Hematopoietic multipotent progenitor cell treated with erythropoietin and hydrocortisone succinate and interleukin-3 and kit ligand, for 6 days (in vitro differentiated cells): ENCODE measurements at places on chromosomes 11 and 22.

- DNase-seq, result no peak
Observed at GRCh38 chr11:62241095-62241494, 944 bp upstream of the SCGB1D2 start.

- no peak for DNase-seq
Observed at GRCh38 chr11:75428989-75429640, 3.9 kb downstream of the KLHL35 start.

GRCh38 chr11:35639591-35640179, 21.4 kb downstream of the FJX1 start:
- no peak for DNase-seq

- DNase-seq, result no peak
Observed at GRCh38 chr11:43638717-43639116, 41.8 kb upstream of the HSD17B12 start.
